Thoracic aorta (tissue), 2 donors: ENCODE measurements at places on chromosomes 7 and 10. TPM values are rescaled to one million over a fixed set of nuclear protein-coding genes. Genes with fewer than 3 reads are reported as not detected.

CCDC126 gene
- 8.5 TPM for total RNA-seq

SAMD9 gene
- 10.2 TPM for total RNA-seq

EBLN1 gene
- total RNA-seq: not detected

BUD23 gene
- 51.0 TPM for total RNA-seq

C10orf71 gene
- 0.14 TPM for total RNA-seq

CCNJ gene
- total RNA-seq: 8.8 TPM

TMEM26 gene
- total RNA-seq: 0.27 TPM

RSPH10B2 gene
- total RNA-seq: not detected

CCDC146 gene
- 11.8 TPM for total RNA-seq

ZNF239 gene
- 2.8 TPM for total RNA-seq

INMT gene
- total RNA-seq: 137 TPM

DNA sequence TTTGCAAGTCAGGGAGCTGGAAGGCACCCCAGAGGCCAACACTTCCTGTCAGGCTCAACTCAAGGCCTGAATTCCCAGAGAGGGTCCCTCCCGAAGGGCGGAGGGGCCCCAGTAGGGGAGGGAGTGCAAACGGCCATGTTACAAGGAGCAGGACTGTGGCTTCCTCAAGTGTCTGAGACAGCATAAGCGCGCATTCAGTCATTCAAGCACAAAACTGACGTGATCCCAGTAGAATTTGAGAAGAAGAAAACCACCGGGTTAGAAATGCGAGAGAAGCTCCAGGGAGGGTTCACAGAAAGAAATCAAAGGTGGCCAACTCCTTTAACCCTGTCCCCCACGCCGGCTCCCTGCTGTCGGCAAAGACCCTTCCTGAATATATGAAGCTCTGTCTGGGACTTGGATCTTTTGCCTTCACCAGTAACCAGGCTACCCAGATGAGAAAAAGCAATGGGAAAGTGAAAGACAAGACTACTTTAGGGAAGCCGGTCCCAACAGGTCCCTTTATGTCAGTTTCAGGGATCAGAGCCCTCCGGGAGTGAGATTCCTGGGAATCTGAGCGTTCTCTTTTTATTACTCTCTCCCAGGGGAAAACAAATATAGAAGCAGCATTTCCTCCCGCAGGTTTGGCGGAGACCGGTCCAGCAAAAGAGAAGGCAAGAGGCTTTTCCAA lies 1.3 kb downstream of the AFAP1L2 start:
- DNase-seq: no peak
- peak overlapping the region; percentile 82 for H3K4me3 ChIP-seq
- H3K27me3 ChIP-seq: no peaks in the 10 kb centered on the region

DNA sequence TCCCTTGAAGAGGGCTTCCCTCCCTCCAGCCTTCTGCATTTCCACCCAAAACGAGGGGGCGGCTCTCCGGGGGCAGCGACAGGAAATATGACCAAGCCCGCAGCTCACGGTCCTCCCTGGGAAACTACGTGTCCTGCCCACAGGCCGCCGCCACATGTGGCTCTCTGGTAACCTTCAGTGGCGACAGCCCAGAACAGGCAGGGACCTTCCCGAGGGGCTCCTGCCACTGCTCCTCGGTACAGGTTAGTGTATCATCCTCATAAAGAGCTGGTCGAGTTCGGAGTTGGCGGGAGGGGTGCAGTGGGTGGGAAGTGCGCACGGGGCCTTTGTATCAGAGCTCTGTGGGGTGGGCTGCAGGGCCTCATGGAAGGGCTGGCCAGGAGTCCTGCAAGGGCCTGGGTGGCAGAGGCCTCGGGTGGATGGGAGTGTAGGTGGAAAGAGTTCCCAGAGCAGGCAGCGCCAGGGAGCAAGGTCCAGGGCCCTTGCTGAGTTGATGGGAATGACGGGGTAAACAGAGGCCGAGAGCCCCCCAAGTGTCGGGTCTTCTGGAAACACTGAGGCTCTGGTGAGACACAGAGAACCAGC lies 66.0 kb downstream of the TCERG1L start:
- H3K4me1 ChIP-seq: no peaks in the 10 kb centered on the region
- H3K27ac ChIP-seq: no peak overlapping the region
- DNase-seq: no peak

- no peak for DNase-seq
- no peak overlapping the region for H3K27ac ChIP-seq
- no peaks in the 10 kb centered on the region for H3K36me3 ChIP-seq
- H3K4me1 ChIP-seq: peaks cover 2% of the 10 kb centered on the region
- H3K4me3 ChIP-seq: no peak overlapping the region
Measured at GRCh38 chr7:111086532-111086931, 4.4 kb upstream of the LRRN3 start.

DNA sequence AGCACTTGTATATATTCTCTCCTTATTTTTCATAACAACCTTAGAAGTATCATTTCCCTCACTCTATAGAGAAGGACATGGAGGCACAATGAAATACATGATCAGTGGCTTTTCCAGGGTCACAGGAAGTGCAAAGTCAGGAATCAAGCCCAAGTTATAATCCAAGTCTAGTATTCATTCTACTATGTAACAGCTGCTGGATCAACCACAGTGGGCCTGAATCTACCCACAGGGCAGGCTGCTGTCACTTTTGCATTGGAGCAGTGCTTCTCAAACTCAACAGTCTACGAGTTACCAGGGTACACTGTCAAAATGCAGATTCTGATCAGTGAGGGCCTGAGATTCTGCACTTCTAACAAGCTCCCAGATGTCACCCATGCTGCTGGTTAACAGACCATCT lies 18.3 kb downstream of the ZDHHC16 start:
- H3K4me1 ChIP-seq: no peaks in the 10 kb centered on the region
- no peak overlapping the region for H3K4me3 ChIP-seq
- no peak for DNase-seq
- H3K36me3 ChIP-seq: peaks cover 93% of the 10 kb centered on the region

DNA sequence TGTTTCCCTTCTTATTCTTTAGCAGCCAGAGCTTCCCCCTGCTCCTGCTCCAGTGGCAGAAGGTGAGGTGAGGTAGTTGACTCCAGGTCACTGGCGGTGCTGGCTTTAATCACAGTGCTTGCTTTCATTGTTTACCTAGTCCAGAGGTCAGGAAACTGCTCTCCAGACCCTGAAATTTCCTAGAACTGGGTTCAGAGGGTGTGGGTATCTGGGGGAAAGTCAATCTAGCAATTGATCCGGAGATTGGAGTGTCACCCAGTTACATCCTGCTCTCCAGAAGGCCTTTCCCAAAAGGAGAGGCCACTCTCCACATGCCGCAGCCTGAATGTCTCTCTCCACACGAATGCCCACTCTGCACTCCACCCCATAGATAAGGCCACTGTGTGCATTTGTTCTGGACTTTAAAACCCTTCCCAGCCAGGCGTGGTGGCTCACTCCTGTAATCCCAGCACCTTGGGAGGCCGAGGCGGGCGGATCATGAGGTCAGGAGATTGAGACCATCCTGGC lies 2.1 kb upstream of the MBL2 start:
- H3K27me3 ChIP-seq: no peaks in the 10 kb centered on the region
- no peak overlapping the region for H3K4me3 ChIP-seq
- no peaks in the 10 kb centered on the region for H3K4me1 ChIP-seq
- no peak for DNase-seq
- H3K36me3 ChIP-seq: no peaks in the 10 kb centered on the region

DNA sequence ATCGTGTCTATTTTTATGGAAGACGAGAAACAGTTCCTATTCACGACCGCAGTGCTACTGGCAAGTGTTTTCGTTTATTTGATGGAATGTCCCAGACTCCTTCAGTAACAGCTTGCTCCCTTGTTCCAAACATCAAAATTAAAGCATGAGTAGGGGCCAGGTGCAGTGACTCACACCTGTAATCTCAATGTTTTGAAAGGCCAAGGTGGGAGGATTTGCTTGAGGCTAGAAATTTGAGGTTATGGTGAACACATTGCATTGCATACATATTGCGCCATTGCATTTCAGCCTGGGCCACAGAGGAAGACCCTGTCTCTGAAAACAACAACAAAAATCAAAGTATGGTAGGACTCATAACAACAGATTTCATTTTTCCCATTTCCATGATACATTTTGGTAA lies 22.8 kb downstream of the PTTG1IP2 start:
- no peak for DNase-seq
- H3K4me1 ChIP-seq: no peaks in the 10 kb centered on the region
- no peak overlapping the region for H3K4me3 ChIP-seq
- H3K36me3 ChIP-seq: no peaks in the 10 kb centered on the region
- no peaks in the 10 kb centered on the region for H3K27me3 ChIP-seq
- H3K27ac ChIP-seq: no peak overlapping the region

- no peak for DNase-seq
- no peaks in the 10 kb centered on the region for H3K4me1 ChIP-seq
- H3K27me3 ChIP-seq: no peaks in the 10 kb centered on the region
Measured at GRCh38 chr7:24722386-24723177, 34.7 kb downstream of the GSDME start.

GRCh38 chr7:103379270-103379975 lies 32.0 kb downstream of the PSMC2 start:
- no peaks in the 10 kb centered on the region for H3K27me3 ChIP-seq
- no peak overlapping the region for H3K4me3 ChIP-seq
- H3K36me3 ChIP-seq: no peaks in the 10 kb centered on the region
- no peak overlapping the region for H3K27ac ChIP-seq
- H3K4me1 ChIP-seq: no peaks in the 10 kb centered on the region

GRCh38 chr10:20007426-20007825 lies 191.2 kb downstream of the PLXDC2 start:
- H3K36me3 ChIP-seq: peaks cover 1% of the 10 kb centered on the region
- DNase-seq: no peak
- no peak overlapping the region for H3K27ac ChIP-seq
- no peaks in the 10 kb centered on the region for H3K27me3 ChIP-seq
- H3K4me1 ChIP-seq: peaks cover 59% of the 10 kb centered on the region

DNA sequence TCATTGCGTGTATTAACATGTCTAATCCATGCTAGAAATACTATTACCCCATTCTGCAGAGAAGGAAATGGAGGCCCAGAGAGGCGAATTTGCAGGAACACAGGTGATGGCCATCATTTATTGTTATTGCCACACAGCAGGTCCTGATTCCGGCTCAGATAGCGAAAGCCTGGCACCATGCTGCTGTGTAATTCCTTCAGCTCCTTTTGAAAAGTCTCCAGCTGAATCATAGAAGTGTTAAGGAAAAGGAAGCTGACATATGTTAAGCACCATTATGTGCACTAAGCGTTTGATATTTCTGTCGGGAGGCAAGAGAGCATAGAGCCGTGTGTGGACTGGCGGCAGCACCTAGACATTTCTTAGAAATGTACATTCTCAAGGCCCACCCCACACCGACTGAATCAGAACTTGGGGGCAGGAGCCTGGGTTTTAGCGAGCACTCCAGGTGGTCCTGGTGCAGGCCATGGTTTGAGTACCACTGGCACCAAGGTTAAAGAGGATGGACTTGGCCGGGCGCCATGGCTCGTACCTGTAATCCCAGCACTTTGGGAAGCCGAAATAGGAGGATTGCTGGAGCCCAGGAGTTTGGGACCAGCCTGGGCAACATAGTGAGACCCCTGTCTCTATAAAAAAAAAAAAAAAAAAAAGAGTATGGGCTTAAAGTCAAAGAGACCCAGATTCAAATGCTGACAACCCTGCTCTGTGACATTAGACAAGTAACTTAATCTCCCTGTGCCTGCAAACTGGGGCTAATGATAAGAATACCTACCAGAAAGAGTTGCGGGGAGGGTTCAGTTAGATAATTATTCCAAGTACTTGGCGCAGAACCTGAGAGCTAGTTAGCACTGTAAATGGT lies 52.2 kb downstream of the UNC5B start:
- peaks cover 26% of the 10 kb centered on the region for H3K4me1 ChIP-seq
- no peak overlapping the region for H3K27ac ChIP-seq
- H3K4me3 ChIP-seq: no peak overlapping the region

- no peaks in the 10 kb centered on the region for H3K36me3 ChIP-seq
- H3K27ac ChIP-seq: no peak overlapping the region
- no peaks in the 10 kb centered on the region for H3K27me3 ChIP-seq
- no peak for DNase-seq
- peaks cover 14% of the 10 kb centered on the region for H3K4me1 ChIP-seq
- H3K4me3 ChIP-seq: no peak overlapping the region
Measured at GRCh38 chr10:32371101-32371500, 24.1 kb upstream of the EPC1 start.

GRCh38 chr7:109695419-109695818 lies 1125.7 kb downstream of the DNAJB9 start:
- H3K36me3 ChIP-seq: no peaks in the 10 kb centered on the region
- H3K27me3 ChIP-seq: no peaks in the 10 kb centered on the region
- DNase-seq: no peak
- H3K4me1 ChIP-seq: no peaks in the 10 kb centered on the region

DNA sequence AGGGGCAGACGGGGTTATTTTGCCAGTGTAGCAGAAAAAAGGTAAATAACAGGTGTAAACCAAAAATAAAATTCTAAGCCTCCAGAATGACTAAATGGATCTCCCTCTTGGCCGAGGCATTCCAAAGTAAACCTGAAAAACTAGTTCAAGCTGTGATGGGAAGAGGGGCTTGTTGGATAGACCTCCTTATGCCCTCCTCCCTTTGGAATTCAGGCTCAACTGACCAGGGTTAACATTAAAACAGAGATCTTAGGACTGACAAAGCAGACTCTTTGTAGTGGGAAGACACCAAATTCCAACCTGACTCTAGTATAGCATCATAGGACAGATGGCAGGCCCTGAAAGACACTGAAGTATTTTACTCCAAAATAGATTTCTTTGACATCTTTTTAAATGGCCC lies 113.8 kb upstream of the ITGB1 start:
- H3K36me3 ChIP-seq: no peaks in the 10 kb centered on the region
- H3K27me3 ChIP-seq: no peaks in the 10 kb centered on the region
- no peak for DNase-seq
- H3K4me3 ChIP-seq: no peak overlapping the region

DNA sequence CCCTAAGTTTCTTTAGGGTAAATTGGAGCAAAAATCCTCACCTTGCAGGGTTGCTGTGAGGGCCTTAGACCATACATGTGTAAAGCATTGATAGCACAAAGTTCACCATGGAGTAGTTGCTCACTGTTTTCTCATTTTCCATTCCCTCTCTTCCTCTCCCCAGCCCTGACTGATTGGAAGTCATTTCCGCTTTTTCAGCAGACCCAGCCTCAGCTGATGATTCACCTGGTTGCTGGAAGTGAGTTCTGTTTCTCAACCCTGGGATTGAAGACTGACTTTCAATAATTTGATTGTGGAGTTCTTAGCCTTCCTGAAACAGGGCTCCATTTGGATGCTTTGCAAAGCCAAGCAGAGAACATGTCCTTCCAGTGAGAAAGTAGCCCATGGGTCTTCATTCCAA lies 107.0 kb downstream of the PLXNA4 start:
- no peak for DNase-seq
- peaks cover 41% of the 10 kb centered on the region for H3K4me1 ChIP-seq
- no peaks in the 10 kb centered on the region for H3K27me3 ChIP-seq
- no peak overlapping the region for H3K4me3 ChIP-seq
- H3K36me3 ChIP-seq: no peaks in the 10 kb centered on the region

DNA sequence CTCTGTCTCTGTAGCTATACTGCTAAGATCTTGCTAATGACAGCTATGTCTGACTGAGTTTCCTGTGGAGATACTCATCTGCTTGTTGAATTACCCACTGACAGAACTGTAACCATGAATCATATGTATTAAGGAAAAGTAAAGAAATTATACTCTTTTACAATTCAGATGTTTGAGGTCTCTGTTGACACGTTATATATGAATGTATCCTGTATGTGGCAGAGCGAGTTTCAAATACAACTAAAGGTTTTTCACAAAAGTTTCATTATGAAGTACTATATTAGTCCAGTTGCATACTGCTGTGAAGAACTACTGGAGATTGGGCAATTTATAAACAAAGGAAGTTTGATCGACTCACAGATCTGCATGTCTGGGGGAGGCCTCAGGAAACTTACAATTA lies 232.5 kb downstream of the CDK14 start:
- H3K4me1 ChIP-seq: peaks cover 7% of the 10 kb centered on the region
- no peaks in the 10 kb centered on the region for H3K27me3 ChIP-seq
- no peaks in the 10 kb centered on the region for H3K36me3 ChIP-seq

GRCh38 chr7:123215350-123215749 lies 15.6 kb upstream of the SLC13A1 start:
- no peak overlapping the region for H3K4me3 ChIP-seq
- no peak for DNase-seq
- H3K36me3 ChIP-seq: no peaks in the 10 kb centered on the region
- H3K27ac ChIP-seq: no peak overlapping the region
- H3K27me3 ChIP-seq: no peaks in the 10 kb centered on the region
- H3K4me1 ChIP-seq: no peaks in the 10 kb centered on the region
